Panc1 (cell line): ENCODE measurements at places on chromosomes 3 and 15.
A peak's percentile ranks its signal among the peaks of the same experiment; 100 is the strongest.

- peak; percentile 25 for DNase-seq
These were observed 30.3 kb downstream of the SYNM start for GRCh38 chr15:99135194-99135593.

GRCh38 chr3:10319804-10320203, 1.1 kb downstream of the SEC13 start:
- no peak for DNase-seq

DNA sequence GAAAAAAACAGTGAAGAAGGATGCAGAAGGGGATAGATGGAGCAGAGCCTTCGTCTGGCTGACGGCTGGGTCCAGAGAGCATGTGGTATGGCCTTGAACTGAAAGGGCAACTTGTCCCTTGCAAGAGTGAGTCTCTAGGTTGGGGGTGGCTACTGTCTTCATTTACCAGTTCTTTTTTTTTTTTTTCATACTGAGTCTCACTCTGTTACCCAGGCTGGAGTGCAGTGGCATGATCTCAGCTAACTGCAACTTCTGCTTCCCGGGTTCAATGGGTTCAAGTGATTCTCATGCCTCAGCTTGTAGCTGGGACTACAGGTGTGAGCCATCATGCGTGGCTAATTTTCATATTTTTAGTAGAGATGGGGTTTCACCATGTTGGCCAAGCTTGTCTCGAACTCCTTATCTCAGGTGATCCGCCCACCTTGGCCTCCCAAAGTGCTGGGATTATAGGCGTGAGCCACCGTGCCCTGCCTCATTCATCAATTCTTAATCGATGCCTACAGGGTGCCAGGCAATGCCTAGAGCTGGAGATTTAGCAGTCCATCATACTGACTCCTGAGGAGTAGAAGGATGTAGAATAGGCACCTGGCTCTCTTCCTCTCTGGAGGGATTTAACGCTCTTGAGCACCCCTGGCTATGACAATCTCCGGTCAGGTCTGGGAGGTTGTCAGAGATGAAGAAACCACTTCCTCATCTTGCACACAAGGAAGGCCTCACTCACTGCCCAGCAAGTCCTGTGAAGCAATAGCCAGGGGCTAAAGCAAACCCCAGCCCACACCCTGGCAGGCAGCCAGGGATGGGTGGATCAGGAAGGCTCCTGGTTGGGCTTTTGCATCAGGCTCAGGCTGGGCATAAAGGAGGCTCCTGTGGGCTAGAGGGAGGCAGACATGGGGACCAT, at the start of gene CAMP:
Gene CAMP, plus strand, starts transcription at position 880 of the 898 bp plus-strand sequence. Its CDS starts 17 bp downstream, at position 897.
- DNase-seq, result no peak

- DNase-seq, result no peak
These were observed 20.0 kb downstream of the COPS2 start for GRCh38 chr15:49135342-49135857.

GRCh38 chr3:69423463-69424155, 37.7 kb upstream of the FRMD4B start:
- DNase-seq, result no peak

DNA sequence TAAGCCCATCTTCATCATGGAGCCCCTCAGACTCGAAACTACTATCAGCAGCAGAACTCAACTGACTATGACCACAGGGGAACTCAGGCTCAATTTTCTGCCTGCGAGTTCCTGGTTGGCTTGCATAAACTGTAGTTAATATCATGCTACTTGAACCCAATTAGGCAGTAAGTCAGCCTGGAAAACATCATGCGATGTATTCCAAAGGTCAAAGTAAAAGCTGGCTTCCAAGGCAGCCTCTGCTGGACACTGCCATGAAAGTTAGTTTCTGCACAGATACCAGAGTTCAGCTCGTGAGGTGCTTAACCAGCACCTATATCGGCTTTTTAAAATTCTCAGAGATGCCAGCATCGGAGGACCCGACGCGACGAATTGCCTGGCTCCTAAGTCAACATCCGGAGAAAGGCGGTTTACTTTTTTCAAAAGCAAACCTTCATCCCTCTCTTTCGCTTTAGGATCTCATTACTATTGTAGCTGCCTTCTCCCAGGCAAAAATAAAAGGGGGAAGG, 3.8 kb downstream of the ANP32A start:
- no peak for DNase-seq

GRCh38 chr3:99246010-99246654, 344.6 kb upstream of the DCBLD2 start:
- DNase-seq, result no peak

DNA sequence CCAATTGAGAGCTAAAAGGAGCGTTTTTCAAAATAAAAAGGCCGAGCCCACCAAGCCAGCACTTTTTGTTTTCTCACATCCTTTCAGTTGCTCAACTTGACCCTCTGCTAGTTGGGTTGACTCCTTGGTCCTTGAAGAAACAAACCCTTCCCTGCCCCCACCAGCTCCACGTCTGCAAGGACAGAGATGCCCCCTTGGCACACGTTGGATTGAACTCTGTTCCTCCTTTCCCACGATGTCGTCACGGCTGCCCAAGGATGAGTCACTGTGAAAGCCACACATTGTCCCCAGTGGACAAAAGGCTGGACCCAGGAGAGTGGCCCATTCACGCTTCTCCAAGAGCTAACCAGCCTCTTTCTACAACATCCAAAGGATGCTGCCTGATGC, 43.0 kb upstream of the SPATA12 start:
- DNase-seq, result no peak

GRCh38 chr15:47504624-47505256, 212.6 kb upstream of the SEMA6D start:
- DNase-seq, result no peak

DNA sequence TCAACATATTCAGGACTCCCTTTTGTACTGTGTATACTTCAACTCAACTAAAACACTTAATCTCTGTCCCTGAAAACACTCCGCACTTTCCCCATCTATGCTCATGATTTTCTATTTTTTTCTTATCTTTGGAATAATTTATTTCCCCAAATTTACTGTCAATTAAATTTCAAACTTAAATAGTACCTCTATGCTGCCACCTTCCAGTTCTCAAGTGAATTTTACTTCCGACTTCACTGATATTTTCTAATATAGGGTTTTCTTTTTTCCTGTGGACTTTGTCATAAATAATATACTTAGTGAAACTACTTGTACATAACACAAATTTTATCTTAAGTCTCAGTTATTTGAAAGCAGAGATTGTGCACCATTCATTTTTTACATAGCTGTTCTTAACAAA, 1303.3 kb downstream of the OTOL1 start:
- DNase-seq, result no peak

- DNase-seq, result no peak
These were observed 50.0 kb upstream of the GSK3B start for GRCh38 chr3:120144267-120144666.

DNA sequence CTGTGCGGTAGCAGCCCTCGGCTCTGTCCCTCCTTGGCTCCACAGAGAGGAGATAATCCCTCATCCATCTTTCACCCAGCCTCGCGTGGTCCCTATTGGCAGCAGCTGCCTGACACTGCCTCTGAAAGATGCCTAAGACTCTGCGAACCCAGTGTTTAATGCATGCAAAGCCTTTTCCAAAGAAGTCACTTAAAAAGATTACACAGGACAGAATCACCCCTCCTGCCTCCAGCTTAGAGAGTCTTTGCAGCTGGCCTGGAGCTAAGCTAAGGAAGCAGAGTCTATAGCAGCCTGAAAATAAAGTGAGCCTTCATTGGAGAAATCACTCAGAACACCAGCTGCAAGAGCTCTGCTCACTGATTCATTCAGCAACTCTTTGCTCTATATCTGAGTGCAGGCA, 247.2 kb downstream of the SHQ1 start:
- no peak for DNase-seq

GRCh38 chr15:72491768-72492167, 17.6 kb downstream of the ARIH1 start:
- DNase-seq, result peak; percentile 80

- DNase-seq, result no peak
These were observed 1022.9 kb downstream of the MCTP2 start for GRCh38 chr15:95254263-95254662.

GRCh38 chr3:39126532-39127071, 19.1 kb downstream of the TTC21A start:
- no peak for DNase-seq

GRCh38 chr3:197189623-197190022, 108.8 kb downstream of the DLG1 start:
- DNase-seq, result no peak

DNA sequence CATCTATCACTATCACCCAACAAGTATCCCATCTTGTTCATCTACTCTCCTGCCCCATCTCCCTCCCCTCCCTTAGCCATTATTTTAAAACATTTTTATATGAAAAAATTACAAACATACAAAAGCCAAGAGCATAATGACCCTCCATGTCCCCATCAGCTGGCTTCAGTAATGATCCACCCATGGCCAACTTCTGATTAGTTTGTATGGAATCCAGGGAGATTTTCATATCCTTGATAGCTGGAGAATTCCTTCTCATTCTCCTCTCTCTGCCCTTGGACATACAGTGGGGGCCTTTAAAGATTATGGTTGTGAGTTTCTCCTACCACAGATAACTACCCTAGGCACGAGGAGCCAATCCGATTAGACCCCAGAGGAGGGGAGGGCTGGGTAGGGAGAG, 40.2 kb downstream of the IRAK2 start:
- DNase-seq, result no peak

- no peak for DNase-seq
These were observed 1.8 kb downstream of the CCDC13 start for GRCh38 chr3:42771271-42771670.

GRCh38 chr15:52280326-52281084, 15.1 kb downstream of the MYO5C start:
- DNase-seq, result no peak

DNA sequence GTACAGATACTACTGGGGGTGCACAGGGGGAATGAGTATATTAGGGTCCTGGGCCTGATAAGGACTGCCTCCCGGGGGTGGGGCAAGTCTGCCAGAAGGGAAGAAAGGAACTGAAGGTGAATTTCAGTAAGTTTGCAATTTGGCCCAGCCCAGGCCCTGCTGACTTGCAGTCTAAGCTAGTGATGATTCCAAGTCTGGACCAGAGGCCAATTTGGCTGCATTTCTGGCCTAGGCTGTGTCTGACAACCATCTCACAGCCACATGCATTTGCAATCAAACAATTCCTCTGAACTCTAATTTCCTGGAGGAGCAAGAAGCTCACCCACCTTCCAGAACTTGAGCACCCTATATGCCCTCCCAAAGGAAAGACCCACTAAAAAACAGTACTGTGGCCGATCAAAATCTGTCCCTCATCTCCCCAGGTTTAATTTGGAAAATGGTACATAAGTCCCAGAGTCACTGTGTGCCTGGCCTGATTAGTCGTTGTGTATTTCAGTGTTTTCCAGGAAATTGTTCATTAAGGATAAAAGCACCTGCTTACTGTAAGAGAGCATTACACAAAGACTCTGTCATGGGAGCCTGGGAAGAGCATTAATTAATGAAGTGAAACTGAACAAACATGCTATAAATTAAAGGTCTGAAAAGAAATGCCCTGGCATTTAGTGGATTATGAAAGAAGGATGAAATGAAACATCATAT, 114.5 kb downstream of the MEGF11 start:
- DNase-seq, result no peak

DNA sequence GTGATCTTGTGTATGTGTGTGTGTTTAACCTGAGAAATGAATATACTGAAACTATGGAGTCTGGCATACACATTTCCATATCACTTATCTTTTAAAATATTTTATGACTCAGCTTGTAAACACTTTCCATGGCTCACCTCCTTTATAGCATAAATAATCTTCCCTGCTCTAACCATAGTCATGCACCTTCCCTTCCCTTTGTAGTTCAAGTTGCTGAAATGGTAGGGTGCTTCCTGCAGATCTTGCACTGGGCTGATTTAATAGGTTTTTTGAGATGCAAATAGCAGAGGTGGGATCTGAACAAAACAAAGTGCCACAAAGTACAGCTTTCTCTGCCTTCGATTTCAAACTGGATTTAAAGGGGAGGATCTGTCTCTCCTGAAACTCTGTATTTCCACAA, 712.7 kb upstream of the LMCD1 start:
- no peak for DNase-seq

DNA sequence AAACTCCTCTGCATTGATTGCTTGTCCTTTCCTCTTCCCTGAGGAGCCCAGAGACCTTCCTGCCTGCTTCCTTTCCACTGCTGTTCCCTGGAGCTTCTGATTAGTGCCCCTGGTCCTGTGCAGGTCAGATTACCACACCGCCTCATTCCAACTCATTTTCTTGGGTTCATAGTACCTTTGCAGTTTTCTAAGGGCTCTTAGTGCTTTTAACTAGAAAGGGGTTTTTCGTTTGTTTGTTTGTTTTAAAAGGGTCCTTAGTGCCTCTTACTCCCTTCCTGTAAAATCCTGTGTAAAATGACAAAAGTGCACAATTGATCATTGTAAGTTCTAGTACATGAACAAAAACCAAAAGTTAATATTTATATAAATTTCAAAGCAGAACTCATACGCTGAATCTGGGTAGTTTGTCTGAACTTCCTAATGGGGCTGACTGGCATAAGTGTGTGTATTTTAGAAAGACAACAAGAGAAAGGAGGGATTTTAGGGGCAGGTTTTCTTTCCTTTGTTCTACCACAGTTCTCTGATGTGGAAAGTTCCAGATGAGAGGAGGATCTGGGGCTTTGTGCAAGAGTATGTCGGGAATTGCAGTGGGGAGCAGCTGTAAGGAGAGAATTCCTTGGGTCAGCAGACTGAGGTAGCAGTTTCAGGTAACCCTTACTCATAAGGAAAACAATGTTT, 30.6 kb downstream of the SNRK start:
- DNase-seq, result no peak

- DNase-seq, result no peak
These were observed 5.5 kb downstream of the AP2M1 start for GRCh38 chr3:184180165-184180564.

GRCh38 chr3:130576375-130577266, 59.6 kb downstream of the COL6A6 start:
- no peak for DNase-seq

DNA sequence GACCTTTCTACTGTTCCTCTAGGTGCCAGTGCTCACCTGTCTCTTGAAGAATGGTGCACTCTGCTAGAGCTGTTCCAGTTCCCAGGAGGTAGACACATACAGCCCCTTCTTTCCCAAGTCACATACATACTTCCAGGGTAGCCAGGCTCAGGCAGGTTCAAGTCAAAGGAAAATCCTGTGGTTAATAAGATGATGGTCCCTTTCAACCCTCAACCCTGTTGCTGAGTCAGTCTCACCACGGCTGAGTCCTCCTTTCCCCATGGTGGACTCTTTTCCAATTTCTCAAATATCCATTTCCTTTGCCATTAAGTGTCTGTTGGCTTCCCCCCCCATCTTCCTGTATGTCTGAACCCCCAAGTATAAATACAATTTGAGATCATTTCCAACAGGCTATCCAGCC, 56.1 kb upstream of the ACAN start:
- DNase-seq, result no peak

DNA sequence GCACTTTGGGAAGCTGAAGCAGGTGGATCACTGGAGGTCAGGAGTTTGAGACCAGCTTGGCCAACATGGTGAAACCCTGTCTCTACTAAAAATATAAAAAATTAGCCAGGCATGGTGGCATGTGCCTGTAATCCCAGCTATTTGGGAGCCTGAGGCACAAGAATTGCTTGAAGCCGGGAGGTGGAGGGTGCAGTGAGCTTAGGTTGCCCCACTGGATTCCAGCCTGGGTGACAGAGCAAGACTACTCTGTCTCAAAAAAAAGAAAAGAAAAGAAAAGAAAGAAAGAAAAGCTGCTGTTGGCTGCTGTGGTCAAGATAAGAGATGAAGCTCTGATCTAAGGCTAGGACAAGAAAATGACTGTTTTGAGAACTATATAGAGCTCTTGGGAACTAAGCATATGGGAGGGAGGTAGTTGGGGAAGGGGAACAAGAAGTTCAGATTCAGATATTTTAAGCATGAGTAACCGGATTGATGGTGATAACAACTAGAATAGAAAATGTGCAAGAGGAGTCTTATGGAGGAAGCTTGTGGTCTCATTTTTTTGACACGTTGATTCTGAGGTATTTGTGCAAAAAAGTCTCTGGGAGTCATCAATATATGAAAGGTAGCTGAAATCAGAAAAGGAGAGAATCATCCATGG, 25.7 kb downstream of the DNAH12 start:
- DNase-seq, result no peak
